ENCODE measurements at places on chromosomes 6 and 20.

- DNase-seq: peak; percentile 6
Measured at GRCh38 chr20:61588411-61589385, 336.6 kb downstream of the CDH4 start.

DNA sequence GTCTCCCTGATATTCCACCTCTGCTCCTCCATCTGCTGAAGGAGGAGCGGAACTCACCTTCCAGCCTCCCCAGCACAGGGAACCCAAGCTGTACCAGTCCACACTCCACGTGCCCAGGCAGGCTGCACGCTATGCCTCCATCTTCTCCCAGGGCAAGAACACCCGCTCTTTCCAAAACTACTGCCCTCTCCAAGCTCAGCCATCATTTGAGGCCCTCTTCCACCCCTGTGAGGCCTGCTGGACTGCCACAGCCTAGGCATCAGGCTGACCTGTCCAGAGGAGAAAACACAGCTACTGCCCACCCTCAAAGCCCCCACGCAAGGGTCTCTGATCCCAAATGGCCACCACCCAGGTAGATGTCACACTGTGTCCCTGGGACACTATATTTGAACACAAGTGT lies 99.9 kb downstream of the PRND start:
- no peak for DNase-seq

GRCh38 chr20:52269321-52269720 lies 77.7 kb upstream of the ZFP64 start:
- DNase-seq: no peak

- DNase-seq: no peak
Measured at GRCh38 chr6:89970609-89971337, 76.5 kb downstream of the GJA10 start.

GRCh38 chr6:127403636-127404035 lies 55.6 kb downstream of the KIAA0408 start:
- DNase-seq: no peak

DNA sequence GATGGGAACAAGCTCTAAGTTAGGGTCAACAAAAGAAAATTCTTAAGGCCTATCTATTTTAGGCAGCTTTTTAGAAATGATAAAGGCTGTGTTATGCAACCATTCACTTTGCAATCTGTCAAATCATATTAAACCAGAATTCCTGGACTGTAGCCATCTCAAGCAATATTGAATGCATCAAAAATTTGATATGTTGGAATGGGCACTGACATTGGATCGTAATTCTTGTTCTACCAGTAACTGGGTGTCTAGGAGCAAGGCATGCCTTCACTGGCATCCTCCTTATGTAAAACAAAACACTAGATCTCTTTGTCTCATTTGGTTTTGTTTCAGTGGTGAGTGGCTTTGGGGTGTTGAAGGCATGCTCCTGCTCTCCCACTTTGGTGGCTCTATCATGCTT lies 145.6 kb downstream of the JARID2 start:
- no peak for DNase-seq

- DNase-seq: no peak
Measured at GRCh38 chr6:99618649-99619408, 12.2 kb downstream of the PRDM13 start.

- no peak for DNase-seq
Measured at GRCh38 chr6:70186461-70186860, 116.4 kb downstream of the COL9A1 start.

DNA sequence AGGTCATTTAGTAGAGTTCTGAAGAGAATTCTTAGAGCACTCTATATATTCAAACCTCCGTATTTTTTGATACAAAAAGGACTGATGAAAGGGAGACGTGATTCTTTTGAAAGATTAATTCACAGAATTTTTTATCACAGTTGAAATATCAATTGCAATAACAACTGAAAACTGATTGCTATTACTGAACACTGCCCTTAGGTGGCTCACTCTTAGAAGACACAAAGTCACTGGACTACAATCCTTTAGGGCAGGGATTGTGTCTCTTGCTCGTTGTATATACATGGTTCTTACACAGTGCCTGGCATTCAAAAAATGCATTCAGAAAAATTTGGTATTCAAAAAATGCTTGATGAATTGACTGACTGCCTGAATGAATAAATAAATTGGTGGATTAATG lies 17.1 kb upstream of the CALHM6 start:
- DNase-seq: no peak

- no peak for DNase-seq
Measured at GRCh38 chr6:136469154-136469553, 81.1 kb downstream of the MAP7 start.

GRCh38 chr6:6865611-6866010 lies 242.2 kb upstream of the RREB1 start:
- no peak for DNase-seq

DNA sequence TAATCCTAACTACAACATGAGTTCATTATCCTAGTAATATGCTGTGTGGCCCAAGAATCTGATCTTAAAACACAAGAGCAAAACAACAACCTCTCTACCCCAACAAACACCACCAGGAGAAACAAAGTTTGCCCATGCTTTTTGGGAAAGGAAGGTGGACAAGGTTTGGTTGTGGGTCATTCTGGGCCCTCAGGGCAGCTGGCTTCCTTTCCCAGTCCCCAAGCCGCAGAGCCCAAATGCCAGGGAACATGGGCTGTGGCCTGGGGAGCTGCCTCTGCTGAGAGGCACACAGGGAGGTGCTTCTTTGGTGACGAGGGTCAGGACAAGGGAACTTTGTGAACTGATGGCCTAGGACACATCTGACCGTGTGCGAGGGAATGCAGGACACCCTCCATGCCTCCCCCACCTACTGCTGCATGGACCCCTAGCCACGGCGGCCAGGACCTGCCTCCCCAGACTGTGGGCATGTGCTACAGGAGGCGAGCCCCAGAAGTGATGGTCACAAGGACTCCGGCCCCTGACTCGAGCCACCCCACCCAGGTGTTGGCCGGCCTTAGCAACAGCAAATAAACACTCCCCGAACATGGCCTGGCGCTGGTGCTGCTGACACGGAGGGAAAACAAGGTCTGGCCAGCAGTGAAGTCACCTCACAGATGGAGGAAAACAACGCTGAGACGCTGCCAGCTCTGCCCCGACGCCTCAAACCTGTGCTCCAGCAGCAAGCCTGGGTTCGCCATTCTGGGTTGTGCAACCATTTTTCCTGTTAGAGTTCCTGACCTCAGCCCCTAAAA lies 55.6 kb downstream of the RRBP1 start:
- no peak for DNase-seq

- no peak for DNase-seq
Measured at GRCh38 chr20:32522776-32523612, 62.1 kb downstream of the NOL4L start.

DNA sequence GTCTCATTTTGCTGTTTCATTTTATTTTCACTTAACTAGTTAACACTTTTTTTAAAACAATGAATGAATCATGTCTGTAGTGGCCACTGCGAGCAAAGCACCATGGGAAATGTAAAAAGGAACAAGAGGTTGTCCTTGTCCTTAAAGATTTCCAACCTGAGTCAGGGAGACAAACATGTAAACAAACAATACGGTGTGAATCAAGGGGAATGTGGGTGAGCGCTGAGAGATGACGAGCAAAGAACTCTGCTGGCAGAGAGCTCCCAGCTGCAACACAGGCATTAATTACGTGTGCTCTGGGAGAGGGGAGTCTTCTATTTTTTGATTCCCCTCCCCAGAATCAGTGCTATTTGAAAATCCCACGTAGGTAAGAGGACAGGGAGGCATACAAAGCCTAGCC lies 84.3 kb downstream of the ATXN1 start:
- DNase-seq: no peak

DNA sequence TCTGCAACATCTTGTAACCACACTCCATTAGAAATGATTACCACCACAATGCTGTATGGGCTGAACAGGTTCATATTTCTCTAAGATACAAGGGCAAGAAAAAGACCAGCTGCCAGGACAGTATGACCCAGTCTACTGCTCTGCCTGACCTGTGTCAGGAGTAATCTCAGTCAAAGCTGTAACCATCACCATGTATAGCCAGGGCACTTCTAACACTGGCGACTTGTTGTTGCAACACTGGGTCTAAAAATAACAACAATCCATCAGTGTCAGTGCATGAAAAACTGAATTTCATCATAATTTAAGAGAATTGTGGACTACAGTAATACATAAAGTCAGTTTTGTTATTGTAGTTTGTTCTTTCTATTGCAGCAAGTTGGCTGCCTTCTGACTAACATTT lies 738.6 kb upstream of the ADGRB3 start:
- no peak for DNase-seq

GRCh38 chr20:51804754-51805153 lies 2.4 kb upstream of the SALL4 start:
- DNase-seq: no peak

DNA sequence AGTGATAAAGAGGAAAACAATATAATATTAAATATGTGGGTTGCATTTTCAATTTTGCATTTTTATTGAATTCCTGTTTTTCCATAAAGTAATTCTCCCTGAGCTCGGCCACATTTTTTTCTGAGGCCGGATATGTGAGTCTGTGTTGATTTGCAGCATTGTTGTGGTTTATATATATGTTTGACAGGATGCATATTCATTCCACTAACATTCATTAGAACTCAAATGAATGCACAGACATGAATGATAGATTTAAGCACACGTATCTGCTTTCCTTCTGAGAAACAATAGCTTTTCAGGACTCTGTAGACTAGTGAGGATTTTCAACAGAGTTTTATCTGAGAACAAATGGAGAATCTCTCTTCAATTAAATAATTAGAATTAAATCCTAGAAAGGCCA lies 10.6 kb upstream of the EXOC2 start:
- no peak for DNase-seq

DNA sequence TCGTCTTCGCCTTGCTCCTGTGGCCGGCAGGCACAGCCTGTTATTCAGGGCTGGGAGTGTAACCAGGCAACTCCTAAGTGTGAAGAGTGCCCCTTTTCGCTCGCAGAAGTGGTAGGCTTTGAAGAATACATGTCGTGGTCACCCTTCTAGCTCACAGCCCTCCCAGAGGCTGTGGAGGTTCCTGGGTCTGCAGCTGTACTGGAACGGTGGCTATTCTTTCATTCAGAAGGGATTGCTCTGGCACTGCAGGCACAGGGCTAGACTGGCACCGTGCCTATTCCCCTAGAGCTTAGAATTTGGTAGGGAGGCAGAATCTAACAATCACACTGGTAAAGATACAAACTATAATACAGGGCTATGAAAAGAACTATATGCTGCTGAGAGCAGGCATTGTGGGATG lies 1.1 kb upstream of the SRSF12 start:
- no peak for DNase-seq

- DNase-seq: no peak
Measured at GRCh38 chr6:56448046-56448445, 194.6 kb downstream of the DST start.

GRCh38 chr6:50899306-50899870 lies 80.7 kb downstream of the TFAP2B start:
- DNase-seq: no peak

DNA sequence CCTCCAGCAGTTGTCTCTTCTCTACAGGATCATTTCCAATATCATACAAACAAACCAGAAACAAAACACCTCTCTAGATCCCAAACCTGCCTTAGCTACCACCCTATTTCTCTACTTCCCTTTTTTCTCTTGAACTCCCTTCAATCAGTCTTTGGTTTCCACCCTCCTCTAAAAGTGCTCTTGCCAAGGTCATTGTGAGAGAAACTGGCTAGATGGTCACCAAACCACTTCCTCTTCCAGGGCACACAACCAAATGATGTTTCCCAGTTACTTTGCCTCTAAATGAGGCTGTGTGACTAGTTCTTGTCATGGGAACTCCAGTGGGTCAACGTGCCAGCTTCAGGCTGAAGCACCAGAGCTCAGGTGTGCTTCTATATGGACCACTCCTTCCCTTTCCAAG lies 85.8 kb upstream of the ARMC2 start:
- DNase-seq: no peak

- no peak for DNase-seq
Measured at GRCh38 chr6:5898102-5898501, 108.6 kb downstream of the NRN1 start.

- no peak for DNase-seq
Measured at GRCh38 chr20:4441191-4441590, 280.5 kb upstream of the PRND start.

DNA sequence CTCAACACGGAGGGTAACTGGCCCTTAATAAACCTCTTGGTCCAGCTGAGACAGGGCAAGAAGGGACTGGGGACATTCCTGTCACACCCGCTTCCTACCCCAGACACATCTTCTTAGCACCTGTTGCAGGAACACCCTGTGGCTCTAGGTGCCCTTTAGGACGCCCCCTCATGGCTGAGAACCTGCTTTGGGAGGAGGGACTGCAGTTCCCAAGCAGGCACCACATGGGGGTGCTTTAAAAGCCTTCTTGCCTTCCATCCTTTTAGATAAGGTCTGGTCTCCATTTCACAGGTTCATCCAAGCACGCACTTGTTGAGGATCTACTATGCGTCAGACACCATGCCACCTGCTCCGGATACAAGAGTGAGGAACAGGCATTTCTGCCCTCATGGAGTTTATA lies 26.6 kb downstream of the NSFL1C start:
- DNase-seq: no peak

DNA sequence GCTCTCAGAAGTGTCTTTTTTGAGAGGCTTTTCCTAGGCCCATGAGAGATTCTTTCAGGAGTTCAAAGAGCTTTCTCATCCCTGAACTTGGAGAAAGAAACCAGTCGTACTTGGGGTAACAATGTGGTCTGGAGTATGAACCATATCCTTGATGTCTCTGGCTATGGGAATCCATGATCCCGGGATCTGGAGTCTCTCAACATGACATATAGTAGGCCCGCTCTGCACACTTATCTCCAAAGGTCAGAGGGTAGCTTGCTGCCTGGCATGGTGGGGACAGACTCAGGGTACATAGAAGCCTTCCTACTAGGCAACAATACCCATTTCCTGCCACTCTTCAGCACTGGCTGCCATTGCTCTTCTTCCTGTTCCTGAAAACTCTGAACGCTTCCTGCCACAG lies 42.2 kb upstream of the NFATC2 start:
- DNase-seq: no peak

DNA sequence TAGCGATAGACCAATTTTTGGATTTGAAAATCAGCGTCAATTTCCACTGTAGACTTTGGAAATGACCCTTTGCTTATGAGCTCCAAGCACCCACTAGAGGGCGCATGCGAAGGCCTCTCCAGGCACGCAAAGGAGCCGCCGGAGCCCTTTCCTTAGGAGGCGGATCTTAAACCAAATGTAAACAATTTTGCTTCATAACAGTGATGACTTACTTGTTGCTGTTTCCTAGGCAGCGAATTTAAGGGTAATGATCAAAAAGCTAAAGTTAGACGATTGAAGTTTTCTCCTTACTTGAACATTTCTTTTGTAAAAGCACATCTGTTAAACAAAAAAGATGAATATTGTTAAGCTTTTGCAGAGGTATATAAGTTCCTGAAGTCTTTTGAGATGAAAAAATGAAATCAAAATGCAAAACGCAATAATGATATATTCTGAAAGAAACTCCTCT lies 29.2 kb upstream of the EXOC2 start:
- DNase-seq: peak; percentile 38

GRCh38 chr20:6395695-6396094 lies 272.9 kb upstream of the FERMT1 start:
- peak; percentile 3 for DNase-seq
